ENCODE measurements at places on chromosomes 7 and 10.

GRCh38 chr7:6393667-6394056, 54.1 kb downstream of the DAGLB start:
- no peak for DNase-seq

DNA sequence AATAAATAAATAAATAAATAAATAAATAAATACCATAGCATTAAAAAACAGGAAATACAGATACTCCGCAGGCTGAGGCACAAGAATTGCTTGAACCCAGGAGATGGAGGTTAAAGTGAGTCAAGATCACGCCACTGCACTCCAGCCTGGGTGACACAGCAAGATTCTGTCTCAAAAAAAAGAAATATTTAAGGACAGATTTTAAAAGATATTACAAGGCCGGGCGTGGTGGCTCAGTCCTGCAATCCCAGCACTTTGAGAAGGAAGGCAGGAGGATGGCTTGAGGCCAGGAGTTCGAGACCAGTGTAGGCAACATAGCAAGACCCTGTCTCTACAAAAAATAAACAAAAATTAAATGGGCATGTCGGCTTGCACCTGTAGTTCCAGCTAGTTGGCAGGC, 17.5 kb upstream of the SNX8 start:
- peak; percentile 12 for DNase-seq

GRCh38 chr7:107564553-107565298, 955 bp downstream of the DUS4L start:
- DNase-seq = no peak

GRCh38 chr7:55134786-55135185, 116.0 kb downstream of the EGFR start:
- DNase-seq = no peak

DNA sequence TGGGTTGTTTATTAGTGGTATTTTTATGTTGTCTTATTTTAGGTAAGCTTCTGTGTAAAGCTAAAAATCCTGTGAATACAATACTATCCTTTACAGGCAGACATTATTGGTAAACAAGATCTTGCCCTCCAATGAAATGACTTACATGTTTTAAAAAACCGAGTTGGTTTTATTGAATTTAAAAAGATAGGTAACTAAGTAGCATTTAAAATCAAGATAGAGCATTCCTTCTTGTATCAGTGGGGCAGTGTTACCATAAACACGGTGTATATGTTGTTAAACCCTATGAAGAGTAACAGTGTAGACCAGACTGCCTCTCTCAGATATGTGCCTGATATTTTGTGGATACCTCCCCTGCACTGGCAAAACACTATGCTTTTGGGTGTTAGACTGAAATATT, 81.0 kb downstream of the SNX10 start:
- no peak for DNase-seq

DNA sequence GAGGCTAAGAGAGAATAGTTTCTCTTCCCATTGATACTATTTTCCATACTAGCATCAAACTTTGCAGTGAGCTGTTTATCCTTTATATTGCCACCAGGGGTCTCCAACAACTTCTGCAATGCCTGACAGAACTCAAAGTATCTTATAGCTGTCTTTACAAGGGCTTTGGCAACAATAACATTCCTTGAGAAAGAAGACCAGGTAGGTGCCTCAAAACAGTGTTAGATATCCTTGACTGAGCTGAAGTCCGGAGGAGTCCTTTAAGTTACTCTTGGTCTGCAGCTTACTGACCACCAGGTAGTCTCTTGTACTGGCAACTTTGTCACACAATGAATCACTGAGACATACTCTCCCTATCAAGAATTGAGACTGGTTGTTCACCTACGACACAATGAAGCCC, 30.0 kb upstream of the TES start:
- DNase-seq = peak; percentile 68

Measured in suppressor macrophage treated with lipopolysaccharide for 4 hours (primary cell).